ENCODE measurements at places on chromosomes 7 and 10.

GRCh38 chr10:104336821-104337467 is 1.3 kb downstream of the ITPRIP start:
- DNase-seq = peak; percentile 33

GRCh38 chr7:29642494-29643155 is 79.0 kb downstream of the PRR15 start:
- no peak for DNase-seq

- DNase-seq = no peak
These were observed 12.8 kb upstream of the JMJD1C start for GRCh38 chr10:63478564-63478963.

GRCh38 chr10:67114945-67115344 is 189.1 kb downstream of the LRRTM3 start:
- no peak for DNase-seq

GRCh38 chr7:96598421-96598820 is 111.2 kb downstream of the SEM1 start:
- no peak for DNase-seq
